ENCODE measurements at places on chromosomes 16 and 17.

DNA sequence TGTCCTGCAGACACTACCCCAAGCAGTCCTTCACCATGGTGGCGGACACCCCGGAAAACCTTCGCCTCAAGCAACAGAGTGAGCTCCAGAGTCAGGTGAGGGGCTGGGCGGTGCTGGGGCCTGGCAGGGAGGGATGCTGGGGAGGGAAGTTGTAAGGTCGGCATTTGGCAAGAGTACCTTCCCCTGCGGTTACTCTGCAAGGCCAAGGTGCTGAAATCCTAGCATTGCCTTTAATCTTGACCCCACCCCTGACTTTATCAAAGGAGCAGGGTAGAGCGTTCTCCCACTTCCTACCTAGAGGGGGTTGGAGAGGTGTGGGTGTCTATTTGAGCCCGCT, 20.5 kb downstream of the LASP1 start:
- DNase-seq: no peak

DNA sequence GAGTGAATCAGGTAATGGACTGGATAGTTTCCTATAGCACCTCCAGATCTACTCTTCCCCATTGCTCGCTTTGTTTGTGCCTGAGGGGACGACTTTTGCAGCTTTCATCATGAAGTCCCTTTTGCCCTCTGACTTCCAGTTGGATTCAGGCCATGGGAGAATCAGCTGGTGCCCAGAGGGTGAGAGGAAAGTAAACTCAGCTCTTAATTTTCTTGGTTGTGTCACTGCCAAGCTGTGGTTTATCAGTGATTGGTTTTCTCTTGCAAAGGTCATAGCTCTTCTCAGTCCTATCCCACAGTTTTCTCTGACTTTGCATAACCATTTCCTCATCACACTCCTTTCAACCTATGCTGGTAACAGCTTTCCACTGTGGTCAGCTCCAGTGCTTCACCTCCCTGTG, 200.1 kb downstream of the KCNJ2 start:
- DNase-seq: no peak

- DNase-seq: peak; percentile 72
These were observed 29.1 kb upstream of the ITGA3 start for GRCh38 chr17:50026837-50027171.

GRCh38 chr16:2284001-2284770, 16.3 kb upstream of the RNPS1 start:
- DNase-seq: no peak

GRCh38 chr16:55641430-55642056, 14.2 kb upstream of the SLC6A2 start:
- no peak for DNase-seq

DNA sequence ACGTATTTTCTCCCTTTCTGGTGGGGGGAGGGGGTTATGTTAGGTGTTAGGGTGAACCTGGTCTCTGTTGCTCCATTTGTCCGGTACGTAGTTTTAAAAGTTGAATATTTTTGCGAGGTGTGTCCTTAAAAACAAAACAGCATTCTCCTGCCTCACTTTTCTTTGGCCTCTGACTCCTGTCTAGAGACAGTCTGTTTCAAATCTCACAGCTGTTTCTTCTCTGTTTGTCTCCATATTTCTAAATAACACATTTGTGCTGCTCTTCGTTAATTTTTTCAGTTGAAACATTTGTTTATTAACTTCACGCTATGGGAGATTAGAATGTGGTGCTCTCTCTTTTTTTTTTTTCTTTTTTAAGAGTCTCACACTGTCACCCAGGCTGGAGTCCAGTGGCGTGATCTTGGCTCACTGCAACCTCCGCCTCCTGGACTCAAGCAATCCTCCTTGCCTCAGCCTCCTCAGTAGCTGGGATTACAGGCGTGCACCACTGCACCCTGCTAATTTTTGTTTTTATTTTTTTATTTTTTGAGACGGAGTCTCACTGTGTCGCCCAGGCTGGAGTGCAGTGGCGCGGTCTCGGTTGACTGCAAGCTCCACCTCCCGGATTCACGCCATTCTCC, 31.7 kb downstream of the RPA1 start:
- DNase-seq: no peak

GRCh38 chr16:55500530-55501011, 8.3 kb upstream of the LPCAT2 start:
- DNase-seq: no peak

DNA sequence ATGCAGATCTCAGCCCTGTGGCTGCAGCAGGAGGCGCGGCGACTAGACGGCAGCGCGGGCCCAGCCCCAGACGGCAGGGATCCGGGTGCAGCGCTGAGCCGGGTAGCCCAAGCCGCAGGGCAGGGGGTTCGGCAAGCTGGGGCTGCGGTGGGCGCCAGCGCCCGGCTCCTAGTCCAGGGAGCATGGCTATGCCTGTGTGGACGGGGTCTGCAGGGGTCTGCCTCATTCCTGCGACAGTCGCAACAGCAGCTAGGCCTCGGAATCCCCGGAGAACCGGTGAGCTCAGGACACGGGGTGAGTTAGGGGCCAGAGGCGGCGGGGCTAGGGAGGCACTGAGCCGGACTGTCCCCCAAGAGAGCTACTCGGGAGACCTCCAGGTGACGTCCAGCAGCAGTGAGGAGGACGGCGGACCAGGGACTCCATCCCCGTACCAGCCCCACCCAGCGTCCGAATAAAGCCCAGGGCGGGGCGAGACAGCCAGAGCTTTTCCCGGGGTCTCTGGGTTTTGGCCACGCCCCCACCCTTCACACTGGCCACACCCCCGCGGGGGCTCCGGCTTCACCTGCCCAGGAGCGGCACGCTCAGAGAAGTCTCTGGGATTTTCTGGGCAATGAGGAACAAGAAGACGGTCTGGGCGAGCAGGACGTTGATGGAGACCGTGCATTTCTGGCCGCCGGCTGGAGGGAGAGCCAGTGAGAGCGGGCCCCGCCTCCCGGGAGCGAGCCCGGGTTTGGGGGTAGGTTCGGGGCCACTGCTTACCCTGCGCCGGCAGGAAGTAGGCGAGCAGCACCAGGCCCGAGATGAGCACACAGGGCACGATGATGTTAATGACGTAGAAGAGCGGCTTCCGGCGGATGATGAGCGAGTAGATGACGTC, 1.1 kb downstream of the C17orf107 start:
- no peak for DNase-seq

DNA sequence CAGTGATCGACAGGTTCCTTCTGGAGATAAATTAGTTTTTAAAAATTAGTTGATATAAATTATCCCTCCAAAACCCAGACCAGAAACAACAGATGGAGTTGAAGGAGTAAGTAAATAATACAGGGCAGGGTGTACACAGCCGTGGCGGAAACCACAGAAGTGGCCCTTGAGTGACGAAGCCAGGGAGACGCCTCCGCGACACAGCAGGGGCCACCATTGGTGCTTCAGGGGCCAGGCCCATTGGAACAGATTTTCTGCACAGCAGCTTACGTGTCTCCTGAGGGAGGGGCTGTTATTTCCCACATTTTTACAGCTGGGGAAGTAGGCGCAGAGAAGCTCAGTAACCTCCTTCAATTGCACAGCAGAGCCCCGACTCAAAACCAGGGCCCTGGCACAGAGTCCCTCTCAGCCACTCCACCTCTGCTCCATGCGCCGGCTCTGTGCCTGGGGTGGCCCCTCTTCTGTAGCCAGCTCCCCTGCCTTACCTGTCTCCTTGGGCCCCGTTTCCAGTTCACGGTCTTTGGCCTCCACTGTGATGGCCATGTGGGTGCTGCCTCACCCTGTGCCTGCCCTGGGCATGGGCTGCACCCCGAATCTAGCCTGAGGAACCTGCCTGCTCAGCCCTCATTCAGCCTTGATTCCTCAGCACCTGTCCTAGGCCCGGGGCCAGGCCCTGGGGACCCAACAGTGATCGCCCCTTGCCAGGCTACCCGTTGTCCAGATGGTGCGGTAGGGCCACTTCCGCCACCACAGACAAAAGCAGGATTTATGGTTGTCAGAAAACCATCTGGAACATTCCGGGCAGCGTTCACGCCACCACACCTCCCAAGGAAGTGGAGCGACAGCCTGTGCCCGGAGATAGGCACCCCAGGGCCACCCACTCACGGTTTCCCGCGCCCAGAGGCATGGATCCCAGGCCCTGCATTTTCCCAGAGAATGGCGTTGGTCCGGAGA, 128.5 kb upstream of the GSE1 start:
- DNase-seq: no peak

- no peak for DNase-seq
These were observed 41.0 kb downstream of the HS3ST3B1 start for GRCh38 chr17:14341866-14342265.

GRCh38 chr17:17545031-17545820, 46.3 kb downstream of the PEMT start:
- DNase-seq: no peak

GRCh38 chr17:3712811-3713463, 10.8 kb upstream of the HASPIN start:
- DNase-seq: no peak

GRCh38 chr16:23132775-23133463, 16.3 kb downstream of the USP31 start:
- no peak for DNase-seq

DNA sequence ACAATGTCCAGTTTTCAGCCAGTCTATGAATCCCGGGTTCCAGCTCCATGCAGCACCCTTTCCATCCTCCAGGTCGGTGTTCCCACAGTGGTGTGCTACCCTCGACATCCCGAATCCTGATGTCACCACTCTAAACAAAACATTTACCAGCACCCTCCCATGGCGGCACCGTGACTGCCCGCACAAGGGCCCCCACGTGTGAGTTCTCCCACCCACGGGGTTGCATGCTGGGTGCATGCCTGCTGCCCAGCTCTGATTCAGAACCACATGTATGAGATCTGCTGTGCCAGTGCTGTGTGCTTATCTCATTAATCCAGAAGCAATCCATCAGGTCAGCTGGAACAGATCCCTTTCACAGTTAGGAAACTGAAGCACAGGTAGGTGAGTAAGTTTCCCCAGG, 57.4 kb downstream of the C16orf78 start:
- DNase-seq: no peak

DNA sequence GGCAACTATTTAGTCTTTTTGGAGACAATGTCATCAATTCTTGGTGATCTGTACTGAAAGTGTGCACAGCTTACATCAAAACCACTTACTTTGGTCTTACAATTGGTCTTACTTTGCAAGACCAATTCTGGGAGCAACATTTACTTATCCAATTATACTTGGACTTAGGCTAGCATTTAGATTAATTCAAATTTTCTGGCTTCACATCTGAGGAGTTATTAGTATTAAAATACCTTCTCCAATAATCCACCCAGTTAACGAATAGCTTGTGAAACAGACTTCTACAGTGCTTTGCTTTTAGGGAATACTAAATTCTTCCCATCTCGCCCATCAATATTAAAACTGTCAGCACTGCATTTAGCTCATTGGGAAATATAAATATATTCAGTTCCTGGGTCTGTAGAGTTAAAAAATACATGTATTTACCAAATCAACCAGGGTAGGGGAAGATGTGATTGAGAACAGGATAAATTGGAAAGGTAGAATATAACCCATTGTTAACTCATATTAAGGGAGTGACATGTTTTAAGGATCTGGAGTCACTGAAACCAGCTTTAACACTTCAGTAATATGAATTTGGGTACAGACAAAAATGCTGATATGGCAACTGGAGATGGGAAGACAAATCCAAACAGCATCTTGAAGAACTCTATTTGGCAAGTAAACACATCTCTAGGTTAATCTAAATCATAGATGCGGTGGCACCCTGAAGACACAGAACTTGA, 9.2 kb upstream of the VEZF1 start:
- DNase-seq: no peak

GRCh38 chr17:732902-733720, 715 bp downstream of the TLCD3A start:
- DNase-seq: no peak

Measured in stimulated activated CD8-positive, alpha-beta memory T cell treated with anti-CD3 and anti-CD28 coated beads, Interleukin-4, amount 100 ng/mL, for 1 hour (primary cell).